GDM1 (cell line): ENCODE measurements at places on chromosomes 2 and 18.

DNA sequence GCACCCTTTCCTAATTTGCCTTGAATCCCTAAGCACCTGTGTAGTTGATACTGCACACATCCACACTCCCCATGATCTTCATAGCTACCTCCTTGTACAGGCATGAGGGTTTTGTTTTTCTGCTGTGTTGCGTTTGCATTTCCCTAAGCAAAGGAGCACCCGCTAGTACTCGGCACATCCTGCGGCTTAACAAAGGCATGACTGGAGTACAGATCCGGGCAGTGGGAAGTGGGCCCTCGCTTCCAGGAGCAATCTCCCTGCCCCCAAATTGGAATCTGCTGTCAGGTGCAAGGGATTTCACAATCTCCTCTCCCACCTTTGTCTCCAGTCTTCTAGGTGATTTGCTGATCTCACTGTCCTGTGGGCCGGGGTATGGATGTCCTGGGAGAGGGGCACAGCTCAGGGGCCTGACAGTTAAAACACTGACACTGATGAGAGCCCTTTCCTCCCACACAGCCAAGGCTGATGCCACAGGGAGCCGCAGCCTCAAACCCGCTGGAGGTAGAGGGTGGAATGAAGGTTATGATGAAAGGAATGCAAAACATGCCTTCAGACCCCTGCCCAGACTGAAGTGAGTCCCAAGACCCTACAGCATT lies 98.7 kb upstream of the THOC1 start:
- DNase-seq: no peak

- DNase-seq: no peak
These were observed 129.1 kb downstream of the NRP2 start for GRCh38 chr2:205811387-205811786.

- DNase-seq: no peak
These were observed 90.4 kb downstream of the SPTBN1 start for GRCh38 chr2:54546518-54546917.

DNA sequence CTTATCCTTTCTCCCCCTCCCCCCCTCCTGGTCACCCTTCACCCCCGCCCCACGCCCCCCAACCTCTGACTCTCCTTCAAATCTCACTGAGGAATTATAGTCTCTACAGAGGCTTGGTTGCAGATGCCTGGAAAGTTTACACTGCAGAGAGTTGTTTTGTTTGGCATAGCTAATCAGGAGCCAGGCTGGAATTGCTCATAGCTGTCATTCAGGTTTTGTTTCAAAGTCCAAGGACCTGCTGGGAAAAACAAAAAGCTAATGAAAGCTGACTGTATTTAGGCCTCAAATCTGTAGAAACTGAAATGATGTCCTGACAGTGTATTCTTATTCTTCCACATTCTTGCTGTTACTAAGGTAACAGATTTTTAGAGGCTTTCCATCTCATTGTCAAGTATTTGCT lies 22.6 kb downstream of the GREB1L start:
- no peak for DNase-seq

DNA sequence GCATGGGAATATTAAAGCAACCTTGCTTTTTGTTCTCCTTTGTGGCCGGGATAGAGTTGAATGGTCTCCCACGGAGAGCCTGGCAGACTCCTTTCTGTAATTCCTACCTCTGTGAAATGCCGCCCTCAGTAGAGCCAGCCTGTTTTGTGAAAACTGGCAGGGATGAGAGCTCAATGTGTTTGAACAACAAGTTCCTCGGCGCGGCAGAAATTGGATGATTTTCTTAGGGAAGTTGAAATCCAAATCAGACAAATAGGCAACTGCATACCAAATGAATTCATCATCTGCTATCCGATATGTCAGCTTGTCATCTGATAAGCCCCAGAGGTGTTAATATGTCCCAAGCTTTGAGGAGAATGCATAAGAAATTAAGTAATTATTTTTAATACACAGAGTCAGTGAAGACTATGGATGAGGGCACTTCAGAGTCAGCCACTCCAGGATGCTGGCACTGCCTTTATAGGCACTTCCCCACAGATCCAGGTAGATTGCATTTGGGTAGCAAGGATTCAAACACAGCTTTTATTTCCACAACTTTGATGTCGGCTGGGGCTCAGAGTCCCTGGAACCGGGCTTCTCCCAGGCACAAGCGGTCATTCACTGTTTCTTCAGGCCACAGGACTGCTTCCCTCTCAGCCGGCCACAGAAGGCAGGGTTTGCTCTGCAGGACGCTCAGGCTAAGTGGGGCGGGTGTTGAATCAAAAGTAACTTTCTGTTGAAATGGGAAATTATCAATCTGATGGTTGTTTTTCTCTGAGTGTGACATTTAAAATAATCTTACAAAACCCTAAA lies 82.8 kb upstream of the REV1 start:
- DNase-seq: no peak

GRCh38 chr18:74370115-74370514 lies 54.5 kb downstream of the C18orf63 start:
- no peak for DNase-seq

DNA sequence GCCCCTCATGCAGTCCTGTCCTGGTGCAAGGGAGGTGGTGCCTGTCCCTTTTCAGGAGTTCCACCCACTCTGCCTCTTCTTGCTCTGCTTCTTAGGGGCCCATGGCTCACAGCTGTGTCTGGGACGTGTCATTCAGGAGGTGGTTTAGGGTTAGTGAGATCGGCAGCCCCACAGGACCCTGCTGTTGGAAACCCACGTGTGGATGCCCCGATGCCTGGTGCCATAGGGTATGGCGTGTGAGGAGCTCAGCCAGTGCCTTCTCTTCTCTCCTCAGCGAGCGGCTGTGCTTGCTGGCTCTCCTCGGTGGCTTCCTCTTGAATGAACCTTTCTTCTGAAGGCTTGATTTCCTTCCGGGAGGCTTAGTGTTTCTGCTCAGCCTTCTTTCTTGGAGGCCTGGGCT lies 55.2 kb downstream of the LDLRAD4 start:
- DNase-seq: no peak

DNA sequence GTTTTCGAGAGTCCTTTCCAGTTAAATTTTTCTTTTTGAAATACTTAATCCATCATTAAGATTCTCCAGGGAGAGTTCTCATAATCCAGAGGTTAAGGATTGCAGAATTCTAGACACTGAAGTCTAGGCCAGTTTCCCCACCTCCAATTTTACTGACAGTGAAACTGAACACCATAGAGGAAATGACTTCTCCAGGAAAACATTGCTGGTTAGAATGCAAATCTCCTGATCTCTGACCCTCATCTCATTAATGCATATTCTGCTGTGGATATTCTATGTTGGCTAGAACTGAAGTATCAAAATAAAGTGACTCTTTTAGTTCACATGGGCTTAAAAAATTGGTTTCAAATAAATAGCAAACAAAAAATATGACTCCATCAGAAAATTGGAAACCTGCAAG lies 105.8 kb upstream of the UGP2 start:
- DNase-seq: no peak

- no peak for DNase-seq
These were observed 955.4 kb upstream of the POU3F3 start for GRCh38 chr2:103898561-103898960.

DNA sequence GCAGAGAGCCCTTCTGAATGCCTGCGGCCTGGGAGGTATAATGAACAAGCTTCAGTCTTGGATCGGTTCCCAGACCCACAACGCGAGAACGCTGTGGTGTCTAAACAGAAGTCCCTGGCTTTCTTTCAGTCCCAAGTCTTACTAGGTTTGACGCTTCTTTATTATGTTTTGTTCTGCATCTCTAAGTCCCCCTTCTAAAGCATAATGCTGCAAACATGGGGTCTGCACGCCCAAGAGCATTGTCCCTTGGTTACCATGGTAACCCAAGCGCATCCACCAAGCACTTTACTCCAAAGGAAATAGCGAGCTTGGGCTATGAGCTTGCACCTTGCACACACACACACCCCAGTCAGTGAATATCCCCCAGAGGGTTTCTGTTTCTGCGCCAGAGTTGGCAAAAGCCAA lies 193.7 kb downstream of the INO80D start:
- DNase-seq: no peak

DNA sequence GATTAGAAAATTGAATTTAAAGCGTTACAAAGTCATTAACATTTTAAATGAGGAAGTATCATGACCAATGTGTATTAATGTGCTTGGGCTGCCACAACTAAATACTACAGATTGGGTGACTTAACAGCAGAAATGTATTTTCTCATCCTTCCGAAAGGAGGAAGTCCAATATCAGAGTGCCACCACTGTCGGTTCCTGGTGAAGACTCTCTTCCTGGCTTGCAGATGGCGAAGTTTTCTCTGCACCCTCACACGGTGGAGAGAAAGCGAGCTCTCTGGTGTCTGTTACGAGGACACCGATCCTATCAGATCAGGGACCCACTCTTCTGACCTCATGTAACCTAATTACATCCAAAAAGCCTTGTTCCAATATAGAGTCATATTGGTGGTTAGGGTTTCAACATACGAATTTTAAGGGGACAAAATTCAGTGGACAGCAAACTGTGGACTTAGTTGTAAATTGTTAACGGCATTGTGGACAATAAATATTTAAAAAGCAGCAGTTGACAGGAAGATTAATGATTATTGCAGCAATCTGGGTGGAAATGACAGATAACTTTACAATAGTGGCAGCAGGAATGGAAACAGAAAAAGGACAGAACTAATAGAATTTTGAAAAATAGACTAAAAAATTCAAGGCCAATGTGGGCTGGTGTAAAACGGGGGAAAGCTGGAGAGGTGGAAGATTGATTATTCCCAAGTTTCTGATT lies 35.1 kb upstream of the CYRIA start:
- no peak for DNase-seq

DNA sequence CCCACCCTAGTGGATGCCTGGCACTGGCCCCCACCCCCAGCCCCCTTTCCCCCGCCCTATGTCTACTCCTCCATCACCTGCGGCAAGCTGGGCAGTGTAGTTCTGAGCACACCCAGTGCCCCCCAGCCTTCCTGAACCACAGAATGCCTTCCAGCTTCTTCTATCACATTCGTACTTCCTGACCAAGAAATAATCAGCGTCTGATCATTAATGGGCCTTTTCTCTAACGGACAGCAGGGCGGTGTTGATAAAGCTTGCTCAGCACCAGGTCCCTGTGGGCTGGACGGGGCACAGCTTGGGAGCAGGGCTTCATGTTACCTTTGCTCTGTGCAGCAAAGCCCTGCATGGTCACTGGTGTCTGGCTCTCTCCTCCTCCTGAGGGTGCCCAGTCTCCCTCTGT lies 15.4 kb downstream of the UXS1 start:
- DNase-seq: no peak

DNA sequence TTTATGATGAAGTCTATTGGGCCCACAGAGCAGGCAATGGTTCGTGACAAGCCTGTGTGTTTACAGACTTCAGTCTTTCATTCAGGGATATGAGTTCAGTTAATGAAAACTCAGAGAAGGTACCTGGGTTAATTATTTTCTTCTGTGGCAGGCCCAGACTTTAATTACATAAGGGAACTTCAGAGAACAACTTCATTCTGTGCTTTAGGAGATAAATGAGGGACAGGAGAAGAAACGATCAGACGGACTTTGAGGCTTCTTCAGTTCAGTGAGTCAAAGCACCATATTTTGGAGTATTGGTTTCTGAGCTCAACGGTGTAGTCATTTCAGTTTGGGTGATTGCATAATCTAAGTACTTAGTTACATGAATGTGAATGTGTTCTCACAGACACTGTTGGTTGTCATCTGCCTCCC lies 203.0 kb upstream of the KCNJ3 start:
- no peak for DNase-seq

DNA sequence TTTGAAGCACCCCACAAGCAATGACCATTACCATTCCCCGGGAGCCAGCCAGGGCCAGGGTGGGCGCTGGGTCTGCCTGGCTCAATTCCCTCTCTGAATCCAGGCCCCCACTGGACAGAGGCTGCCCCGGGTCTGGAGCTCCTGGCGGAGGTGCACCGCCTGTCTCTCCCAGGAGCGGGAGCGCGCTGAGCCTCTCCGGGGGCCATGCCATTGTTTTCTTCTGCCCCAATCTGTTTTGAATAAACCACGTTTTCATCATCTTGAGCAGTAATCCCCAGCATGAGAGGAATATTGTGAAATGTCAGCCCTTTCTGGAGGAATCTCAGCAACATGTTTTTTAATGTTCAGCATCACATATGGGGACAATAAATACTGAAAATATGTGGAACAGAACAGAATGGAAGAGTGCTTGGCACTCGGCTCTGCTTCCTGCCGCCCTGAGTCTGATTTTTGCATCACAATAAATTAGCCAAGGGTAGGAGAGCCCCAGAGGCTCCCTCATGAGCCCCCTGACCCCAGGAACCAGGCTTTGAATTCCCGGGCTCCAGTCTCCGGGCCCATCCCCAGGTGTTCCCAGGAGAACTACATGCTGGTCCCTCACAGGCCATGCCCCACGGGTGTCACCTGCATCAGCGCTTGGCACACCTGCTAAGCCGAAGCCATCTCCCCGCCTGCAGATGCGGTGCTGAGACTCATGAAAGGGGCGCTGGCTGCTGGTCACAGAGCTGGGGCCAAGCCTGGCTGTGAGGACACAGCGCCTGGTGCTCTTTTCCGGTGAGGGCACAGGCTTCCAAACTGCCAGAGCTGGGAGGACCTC lies 88.8 kb downstream of the INHBB start:
- DNase-seq: no peak
